ENCODE measurements at places on chromosomes 2 and 18.

DNA sequence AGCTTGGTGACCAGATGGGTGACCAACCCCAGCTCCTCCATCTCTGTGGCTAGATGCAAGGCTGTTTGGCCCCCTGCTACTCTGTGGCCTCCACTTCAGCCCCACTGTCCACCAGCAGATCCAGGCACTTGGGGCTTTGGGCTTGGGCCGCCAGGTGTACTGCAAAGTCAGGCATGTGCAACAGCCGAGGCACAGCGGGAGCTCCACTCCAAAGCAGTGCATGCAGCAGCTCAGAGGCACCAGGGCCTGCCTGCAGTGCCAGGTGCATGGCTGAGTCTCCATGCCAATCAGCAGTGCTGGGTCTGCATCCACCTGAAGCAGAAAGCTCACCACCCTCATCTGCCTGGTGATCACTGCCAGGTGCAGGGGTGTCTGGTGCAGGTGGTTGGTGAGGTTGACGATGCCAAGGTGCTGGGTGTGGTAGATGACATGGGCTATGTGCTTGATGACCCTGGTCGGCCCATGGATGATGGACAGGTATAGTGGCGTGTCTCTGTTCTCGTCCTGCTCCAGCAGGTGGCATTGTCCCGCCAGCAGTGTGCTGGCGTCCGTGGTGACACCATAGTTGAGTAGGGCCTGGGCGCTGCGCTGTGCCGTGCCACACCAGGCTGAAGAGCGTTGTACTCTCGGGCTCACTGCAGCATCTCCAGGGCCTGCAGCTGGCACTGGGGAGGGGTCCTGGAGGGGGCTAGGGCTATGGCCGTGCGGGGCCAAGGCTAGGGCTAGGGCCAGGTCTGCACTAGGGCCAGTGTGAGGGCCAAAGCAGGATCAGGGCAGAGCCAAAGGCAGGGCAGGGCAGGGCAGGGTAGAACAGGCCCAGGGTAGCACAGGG is 1.0 kb upstream of the ANKRD62 start:
- no peak for DNase-seq

GRCh38 chr18:51275712-51276476 is 78.4 kb upstream of the MEX3C start:
- DNase-seq: peak; percentile 43

DNA sequence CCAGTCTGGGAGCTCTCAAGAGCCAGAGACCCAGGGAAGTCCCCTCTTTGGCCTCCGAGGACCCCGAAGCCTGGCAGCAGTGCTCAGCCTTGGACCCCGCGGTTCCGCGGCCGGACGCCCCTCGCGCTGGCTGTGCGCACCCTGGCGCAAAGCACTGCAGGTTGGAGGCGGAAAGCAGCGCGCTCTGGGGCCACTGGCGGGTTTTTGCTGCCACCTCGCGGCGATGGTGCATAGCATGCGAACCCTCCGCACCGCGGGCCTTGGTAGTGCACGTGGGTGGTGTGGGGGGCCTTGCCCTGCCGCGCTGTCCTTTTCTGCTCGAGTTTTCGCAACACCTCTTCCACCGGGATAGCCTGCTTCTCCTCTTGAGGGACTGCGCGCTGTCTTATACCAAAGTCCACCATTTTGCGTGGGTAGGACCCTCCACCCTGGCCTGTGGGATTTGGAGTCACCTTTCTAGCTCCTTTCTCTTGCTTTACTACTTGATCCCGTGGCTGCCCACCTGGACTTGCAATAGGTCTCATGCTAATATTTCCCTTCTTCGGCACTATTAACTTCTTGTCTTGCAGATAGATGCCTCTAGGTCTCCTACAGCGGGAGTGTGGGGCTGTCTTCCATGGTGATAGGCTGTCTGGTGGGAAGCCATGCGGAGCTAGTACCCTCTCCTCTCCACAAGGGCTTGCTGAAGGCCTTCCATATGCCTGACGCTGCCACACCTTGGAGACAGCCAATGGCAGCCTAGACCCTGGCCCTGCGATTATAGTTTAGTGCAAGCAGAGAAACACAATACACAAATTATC is 14.3 kb downstream of the SIX3 start:
- peak; percentile 89 for DNase-seq

DNA sequence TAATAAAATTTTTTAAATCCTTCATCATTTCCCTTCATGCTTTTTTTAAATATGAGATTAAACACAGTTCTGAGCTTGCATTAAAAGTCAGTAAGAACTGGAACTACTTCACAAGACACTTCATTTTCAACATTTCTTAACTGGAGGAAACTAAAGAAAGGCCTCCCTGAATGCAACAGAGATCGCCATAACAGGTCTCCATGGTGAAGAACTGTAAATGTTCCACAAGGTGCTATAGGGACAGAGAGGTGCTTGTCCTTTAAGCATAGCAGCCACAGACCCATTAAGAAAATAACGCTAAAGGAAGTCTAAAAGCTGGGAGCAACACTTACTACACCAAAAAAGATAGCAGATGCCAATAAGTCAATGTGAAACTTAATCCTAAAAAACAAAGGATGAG is 8.5 kb downstream of the STAM2 start:
- DNase-seq: no peak

GRCh38 chr2:120466704-120467054 is 120.7 kb downstream of the INHBB start:
- no peak for DNase-seq

DNA sequence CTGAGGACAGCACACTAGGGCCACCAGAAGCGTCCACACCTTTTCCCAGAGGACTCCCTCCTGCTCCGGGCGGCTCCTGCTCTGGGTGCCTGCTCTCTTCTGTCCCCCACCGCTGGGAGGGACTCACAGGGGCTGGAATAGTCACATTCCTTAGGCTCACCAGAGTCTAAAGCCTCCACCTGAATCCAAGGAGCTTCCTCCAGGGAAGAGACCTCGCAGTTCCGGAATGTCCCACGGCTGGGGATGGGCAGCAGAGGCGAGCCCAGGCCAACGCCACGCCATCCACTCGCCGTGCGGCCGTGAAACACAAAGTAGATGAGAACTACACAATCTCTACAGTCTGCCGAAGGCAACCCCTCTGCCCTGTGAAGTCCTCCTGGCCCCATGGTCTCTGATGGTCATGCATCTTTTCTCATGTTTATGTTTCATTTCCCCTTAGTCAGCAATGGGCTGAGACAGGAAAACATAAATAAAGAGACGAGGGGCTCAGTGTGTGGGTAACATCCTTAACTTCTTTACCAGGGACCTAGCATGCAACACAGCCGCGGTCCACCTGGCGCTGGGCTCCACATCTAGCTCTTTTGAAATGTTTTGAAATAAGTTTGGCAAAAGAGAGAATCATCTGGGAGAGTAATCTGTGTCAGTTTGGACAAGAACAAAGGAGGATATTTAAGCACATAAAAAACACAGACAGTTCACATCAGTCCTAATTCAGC is 98.4 kb downstream of the PXDN start:
- no peak for DNase-seq

GRCh38 chr18:63887424-63887823 is at the start of gene SERPINB2:
Gene SERPINB2, plus strand, starts transcription at chr18:63887705. Its CDS starts 3,740 bp downstream, at chr18:63891445.
- DNase-seq: no peak

DNA sequence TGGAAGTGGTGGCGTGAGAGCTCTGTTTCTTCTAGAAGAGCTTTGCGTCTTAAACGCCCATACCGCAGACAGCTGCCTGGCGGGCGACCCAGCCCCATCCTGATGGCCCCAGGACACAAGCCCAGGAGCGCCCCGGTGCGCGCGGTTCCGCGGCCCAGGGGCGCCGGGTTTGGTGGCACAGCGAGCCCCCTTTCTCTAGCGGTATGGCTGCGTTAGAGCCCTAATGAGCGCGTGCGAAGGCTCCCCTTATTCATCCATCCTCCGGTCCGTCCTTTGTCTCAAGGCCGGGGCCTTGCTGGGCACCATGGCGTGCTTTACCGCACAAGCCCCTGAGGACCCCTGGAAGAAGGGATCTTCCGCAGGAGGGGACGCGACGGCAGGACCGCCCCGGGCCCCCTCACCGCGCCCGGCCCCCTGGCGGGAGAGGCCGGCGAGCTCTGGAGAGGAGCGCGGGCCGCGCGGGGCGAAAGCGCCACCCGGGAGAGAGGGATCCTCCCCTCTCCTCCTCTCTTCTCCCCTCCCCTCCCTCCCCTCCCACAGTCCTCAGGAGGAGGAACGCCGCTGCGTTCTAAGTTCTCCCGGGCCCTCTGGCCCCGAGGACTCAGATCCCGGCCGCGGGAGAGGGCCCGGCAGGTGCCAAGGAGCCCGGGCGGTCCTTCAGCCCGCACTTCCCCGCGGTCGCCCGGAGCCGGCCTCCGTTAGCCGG is 626 bp upstream of the SLC1A4 start:
- DNase-seq: peak; percentile 94

DNA sequence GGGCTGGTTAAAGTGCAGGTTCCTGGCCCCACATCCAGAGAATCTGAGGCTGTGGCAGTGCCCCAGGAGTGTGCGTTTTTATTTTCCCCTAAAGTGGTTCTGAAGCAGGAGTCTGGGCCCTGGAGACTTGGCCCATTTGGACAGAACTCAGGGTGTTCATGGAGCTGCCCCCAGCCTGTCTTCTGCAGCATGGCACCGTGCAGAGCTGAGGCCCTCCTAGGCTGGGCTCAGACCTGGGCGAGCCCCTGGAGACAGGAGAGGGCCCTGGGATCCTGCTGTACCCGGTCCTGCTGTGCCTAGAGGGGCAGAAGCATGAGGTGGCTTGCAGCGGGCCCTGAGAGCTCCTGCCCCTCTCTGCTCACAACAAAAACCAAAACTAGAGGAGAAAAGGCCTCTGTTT is 58.8 kb upstream of the B3GNT7 start:
- DNase-seq: no peak

DNA sequence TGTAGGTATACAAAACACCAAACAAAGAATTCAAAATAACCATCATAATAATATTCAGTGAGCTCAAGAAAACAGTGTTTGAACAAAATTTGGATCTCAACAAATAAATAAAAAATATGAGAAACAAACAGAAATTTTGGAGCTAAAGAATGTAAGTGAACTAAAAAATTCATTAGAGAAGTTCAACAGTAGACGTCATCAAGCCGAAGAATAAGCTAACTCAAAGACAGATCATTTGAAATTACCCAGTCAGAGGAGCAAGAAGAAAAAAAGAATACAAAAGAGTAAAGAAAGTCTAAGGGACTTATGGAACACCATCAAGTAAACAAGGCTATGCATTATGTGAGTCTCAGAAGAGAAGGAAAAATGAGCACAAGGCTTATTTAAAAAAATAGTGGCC is 16.6 kb upstream of the SPP2 start:
- no peak for DNase-seq

DNA sequence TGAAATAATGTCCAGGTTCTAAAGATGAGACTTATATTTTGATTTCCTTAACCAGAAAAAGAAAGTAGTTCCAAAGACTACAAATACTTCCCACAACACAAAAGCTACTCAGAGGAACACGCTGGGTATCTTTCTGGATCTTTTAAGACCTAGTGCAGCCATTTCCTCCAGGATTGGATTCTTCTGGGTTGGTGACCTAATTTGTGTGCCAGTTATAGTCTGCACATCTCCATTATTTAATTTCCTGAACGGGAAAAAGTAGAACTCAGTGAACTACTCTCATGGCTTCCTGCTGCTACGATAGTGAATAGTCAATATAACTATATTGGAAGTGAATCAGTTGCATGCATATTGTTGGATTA is 1.5 kb downstream of the TMEM87B start:
- DNase-seq: no peak

DNA sequence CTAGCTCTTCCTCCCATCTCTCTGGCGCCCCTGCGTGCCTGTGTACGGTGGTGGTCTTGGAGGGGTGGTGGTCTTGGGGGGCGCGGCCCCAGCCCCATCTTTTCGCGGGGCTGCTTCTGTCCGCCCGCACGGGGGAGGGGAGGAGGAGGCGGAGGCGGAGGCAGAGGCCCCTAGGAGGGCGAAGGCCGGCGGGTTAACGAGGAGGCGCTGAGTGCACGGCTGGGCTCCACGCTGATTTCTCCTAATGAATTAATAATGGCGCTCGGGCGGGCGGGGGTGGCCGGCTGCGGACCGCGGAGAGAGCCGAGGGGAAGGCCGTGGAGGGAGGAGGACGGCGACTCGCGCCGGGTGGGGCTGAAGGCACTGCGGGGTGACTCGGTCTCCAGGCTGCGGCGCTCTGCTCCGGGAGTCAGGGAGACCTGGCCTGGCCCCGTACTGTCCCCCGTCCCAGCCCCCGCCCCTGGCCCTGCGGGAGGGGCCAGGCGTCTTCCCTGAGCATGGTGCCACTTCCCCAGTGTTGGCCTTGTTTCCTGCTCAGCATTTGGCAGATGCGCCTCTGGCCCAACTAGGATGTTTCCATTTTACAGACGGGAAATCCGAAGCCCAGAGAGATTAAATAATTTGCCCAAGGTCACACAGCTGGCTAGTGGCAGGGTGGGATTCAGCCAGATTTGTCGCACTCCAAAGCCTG is 6.0 kb downstream of the GAREM2 start:
- DNase-seq: no peak

DNA sequence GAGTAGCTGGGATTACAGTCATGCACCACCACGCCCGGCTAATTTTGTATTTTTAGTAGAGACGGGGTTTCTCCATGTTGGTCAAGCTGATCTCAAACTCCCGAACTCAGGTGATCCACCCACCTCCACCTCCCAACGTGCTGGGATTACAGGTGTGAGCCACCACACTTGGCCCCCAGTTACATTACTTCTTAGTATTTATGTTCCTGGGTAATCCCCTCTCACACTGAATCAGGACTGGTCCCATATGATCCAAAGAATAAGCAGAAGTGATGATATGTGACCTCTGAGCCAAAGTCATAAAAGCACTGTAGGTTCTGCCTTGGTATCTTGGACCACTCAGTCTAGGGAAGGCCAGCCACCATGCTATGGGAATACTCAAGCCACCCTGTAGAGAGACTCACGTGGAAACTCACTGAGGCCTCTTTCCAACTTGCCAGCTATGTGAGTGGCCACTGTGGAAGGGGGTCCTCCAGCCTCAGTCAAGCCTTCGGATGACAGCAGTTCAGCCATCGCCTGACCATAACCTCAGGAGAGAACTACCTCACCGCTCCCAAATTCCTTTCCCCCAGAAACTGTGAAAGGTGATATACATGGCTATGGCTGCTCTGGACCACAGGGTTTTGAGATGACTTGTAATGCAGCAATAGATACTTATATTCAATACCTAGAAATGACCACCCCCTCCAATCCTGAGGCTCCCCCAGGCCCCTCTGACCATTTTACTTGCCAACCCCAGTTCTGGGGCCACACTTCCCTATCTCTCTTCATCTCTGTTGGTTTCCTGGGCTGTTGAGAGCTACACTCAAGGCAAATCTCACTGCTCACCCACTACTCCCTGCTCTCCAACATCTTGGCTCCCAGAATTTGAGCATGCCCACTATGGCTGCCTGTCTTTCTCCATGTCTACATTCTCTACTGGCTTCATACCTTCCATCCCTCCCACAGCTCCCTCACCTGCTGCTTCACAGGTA is 80.5 kb downstream of the DDX1 start:
- DNase-seq: no peak

DNA sequence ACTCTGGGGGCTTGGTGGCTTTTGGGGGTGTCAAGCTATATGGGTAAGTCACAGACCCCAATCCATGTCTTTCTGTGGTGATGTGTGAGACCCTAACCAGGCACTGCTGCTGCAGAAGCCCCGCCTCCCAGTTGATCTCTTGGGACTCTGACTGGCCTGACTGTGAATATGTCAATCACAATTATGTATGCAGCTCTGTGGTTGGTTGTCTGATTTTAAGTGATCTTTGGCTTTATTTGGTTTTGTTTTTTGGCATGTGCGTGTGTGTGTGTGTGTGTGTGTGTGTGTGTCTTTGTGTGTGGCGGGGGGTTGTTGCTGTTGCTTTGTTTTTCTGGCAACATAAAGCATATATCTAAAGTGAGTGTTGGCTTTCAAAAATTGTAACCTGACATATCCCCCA is 78.5 kb upstream of the GLS start:
- no peak for DNase-seq
